ENCODE measurements at places on chromosomes 2 and 18.

- no peak for DNase-seq
These were observed 329.5 kb upstream of the CHAC2 start for GRCh38 chr2:53438100-53438499.

GRCh38 chr2:241237047-241237446, 48.6 kb downstream of the ANO7 start:
- DNase-seq: no peak

DNA sequence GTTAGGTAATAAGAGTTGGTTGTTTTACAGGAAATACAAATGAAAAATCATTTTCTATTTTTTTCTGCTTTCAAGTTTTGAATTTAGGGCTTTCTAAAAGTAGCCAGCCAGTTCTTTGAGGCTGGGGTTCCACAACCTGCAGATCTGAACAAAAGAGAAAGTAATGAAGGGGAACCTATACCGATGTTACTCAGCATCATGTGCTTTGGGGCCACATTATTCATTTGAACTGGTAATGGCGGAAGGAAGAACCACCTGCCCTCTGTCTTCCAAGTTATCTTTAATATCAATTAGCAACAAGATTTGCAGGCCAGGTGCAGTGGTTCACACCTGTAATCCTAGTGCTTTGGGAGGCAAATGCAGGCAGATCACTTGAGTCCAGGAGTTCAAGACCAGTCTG, 12.9 kb upstream of the MRO start:
- DNase-seq: no peak

GRCh38 chr2:170843656-170844055, 27.0 kb downstream of the GAD1 start:
- peak; percentile 17 for DNase-seq

GRCh38 chr2:215949991-215950404, 63.4 kb downstream of the MREG start:
- peak; percentile 69 for DNase-seq

- no peak for DNase-seq
These were observed 228.3 kb downstream of the DYSF start for GRCh38 chr2:71681626-71682025.

DNA sequence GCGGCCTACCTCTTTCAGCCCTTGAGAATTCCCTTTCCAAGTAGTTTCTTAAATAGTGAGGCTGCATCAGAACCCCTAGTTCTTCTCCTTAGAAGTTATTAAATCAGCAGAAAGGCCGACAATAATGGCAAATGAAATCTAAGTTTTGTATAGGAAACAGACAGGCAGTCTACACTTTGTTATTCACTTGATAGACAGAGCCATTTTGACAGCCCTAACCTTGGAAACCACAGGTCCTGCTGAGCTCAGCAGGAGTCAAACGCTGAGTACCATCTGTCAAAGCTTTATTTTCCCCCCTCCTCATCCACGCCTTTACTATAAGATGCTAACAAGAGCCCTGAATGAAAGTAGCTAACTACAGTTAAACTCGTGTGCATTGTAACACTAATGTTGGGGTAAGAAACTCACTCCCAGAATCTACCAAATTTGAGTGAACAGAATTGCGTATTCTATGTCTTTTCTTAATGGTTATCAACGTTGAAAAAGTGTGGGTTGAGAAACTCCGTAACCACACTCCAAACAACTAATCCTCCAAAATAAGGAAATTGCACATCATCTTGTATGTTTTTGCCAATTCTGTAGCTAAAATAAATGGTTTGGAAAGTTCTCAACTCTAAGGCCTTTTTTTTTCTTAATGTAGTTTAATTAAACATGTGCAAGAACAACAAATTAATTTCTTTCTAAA, 90.6 kb upstream of the EFEMP1 start:
- no peak for DNase-seq

DNA sequence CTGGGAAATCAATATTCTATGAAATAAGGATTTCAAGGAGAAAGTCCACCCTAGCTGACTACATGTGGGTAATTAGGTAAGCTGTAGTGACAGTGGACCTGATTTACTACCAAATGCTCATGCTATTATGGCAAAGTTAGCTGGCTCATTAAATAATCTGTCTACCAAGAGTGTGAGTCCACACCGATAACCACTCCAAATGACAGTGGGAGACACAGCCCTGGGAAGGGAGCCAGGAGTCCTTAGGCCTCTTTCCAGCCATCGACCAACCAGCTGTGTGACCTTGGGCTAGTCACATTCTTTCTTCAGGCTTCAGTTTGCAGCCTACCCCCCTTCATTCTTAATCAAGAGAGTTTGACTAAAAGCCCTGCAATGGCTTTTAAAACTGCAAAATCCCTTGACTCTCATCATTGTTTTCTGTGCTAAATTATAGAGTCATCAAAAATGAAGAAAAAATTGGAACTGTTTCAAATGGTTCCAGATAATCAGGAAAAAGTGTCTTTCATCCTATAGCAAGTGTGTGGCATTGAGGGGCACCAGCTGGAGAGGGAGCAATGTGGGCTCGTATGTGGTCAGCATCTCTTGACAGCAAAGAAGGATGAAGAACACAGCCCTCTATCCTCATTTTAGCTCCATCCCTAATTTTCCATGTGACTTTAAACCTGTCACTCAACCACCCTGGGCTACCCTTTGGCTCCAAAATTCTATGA, 45.6 kb upstream of the SLC14A2 start:
- no peak for DNase-seq

GRCh38 chr2:121342751-121343150, 57.7 kb upstream of the TFCP2L1 start:
- no peak for DNase-seq

DNA sequence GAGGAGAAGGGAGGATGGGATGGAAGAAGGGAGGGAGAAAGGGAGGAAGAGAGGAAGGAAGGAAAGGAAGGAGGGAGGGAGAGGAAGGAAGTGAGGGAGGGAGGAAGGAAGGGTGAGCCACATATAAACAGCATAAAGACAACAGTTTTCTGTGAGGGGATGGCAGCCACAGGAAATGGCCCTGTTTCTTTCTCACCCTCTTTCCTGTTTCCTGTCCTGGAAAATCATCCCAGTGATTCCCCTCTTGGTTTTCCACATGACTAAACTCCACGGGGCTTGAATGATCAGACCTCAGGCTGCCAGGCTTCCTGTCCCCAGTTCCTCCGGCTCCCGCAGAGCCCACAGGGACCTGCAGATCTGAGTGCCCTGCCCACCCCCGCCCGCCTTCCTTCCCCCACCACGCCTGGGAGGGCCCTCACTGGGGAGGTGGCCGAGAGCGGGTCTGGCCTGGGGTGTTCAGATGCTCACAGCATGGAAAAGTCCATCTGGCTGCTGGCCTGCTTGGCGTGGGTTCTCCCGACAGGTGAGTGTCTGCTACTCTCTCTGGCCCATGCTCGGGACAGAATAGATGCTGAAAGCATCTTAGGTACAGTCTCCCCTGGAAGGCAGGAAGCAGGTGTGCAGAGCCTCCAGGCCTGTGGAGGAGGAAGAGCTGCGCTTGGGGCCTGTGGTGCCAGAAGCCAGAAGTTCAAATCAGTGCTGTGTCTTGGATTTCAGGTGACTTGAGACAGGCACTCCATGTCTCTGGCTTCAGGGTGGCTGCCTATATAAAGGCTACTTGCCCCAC, at the start of gene SIGLEC15:
TSS of gene SIGLEC15 (plus strand) at position 418 of the 787 bp plus-strand sequence. CDS start at position 472, 54 bp downstream.
- no peak for DNase-seq

GRCh38 chr2:128995086-128995485, 676.4 kb upstream of the HS6ST1 start:
- DNase-seq: no peak

DNA sequence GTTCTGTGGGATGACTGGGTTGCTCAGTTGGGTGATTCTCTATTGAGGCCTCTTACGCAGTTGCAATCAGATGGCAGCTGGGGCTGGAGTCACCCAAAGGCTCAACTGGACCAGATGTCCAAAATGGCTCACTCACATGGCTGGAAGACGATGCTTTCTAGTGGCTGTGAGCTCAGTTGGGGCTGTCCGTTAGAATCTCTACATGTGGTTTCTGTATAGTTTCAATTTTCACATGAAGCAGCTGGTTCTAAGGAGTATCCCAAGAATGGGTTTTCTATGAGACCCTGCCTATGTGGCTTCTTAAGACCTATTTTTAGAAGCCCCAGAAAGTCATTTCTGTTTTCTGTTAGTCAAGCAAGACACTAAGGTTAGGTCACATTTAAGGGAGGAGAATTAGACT, 4.4 kb downstream of the XRCC5 start:
- peak; percentile 39 for DNase-seq

- DNase-seq: peak; percentile 70
These were observed 8.0 kb upstream of the SERTAD2 start for GRCh38 chr2:64661741-64662169.

- DNase-seq: no peak
These were observed 312.5 kb downstream of the RND3 start for GRCh38 chr2:150174971-150175421.

- no peak for DNase-seq
These were observed 8.2 kb downstream of the ACTR3 start for GRCh38 chr2:113898081-113898480.

DNA sequence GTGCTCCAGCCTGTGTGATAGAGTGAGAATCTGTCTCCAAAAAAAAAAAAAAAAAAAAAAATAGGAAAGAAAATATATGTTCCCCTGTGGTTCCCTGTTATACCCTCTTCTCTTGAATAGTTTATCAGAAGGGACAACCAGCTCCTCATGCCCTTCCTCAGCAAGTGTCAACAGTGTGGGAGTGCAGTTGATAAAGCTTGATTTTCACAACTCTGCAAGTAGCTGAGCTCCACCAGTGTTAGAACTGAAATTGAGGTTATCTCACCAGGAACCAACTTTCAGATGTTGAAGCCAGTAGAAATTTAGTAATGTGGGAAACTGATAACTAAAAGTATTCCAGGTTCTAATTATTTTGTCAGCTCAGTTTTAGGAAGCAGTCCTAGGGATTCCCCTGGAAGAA, 25.1 kb downstream of the NEDD4L start:
- peak; percentile 75 for DNase-seq

DNA sequence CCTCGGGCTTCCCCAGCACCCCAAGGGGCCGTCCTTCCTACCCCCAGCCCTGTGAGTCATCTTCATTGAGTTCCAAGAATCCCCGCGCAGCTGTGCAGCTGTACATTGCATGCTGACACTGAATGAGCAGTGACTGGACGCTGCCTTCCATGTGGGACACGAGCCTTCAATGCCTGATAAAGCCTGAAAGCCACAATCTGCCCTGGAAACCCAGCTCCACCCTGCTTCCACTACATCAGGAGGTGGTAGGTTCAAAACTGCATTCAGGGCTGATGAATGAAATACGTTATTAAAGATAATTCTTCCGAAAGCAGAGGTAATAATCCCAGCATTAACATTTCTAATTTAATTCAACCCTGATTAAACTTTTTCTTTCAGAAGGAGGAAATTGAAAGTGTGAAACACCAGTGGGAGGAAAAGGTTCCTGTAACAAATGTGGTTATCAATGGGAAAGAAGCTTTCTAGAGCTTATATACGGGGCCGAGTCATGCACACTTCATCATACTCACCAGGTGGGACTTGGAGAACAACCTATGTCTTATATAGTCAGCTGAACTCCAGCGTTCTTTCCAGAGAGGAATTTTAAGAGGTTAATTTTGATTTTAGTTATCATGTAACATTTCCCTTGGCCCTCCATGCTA, 360.1 kb downstream of the LPIN1 start:
- peak; percentile 93 for DNase-seq

DNA sequence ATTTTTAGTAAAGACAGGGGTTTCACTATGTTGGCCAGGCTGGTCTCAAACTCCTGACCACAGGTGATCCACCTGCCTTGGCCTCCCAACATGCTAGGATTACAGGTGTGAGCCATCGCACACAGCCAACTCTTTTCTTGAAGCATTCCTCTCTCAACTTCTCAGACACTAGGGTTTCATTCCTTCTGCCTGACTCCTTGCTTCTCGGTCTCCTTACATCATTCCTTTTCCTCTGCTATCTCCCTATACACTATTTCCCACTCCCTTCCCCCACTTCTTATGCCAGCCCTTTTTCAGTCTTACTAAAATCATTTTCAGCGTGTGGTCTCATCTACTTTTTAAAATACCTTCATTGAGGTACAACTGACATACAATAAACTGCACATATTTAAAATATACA, 6.1 kb downstream of the SOS1 start:
- DNase-seq: no peak

DNA sequence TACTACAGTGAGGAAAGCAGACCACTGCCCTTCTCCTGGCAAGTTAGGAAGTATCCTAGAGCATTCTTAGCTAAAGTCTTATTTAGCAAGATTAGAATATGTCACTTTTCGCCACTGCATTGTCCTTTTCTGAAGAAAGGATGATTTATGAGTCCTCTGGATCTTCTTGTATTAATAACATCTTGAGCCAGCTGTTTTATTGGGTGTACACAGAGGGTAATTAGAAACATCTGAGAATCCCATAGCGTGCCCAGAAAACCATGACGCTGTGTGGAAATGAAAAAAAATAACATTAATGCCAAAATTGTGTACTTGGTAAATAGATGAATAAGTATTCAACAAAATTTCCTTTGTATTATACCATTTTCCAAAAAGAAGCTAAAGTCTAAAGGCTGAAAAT, 198.7 kb downstream of the LTBP1 start:
- no peak for DNase-seq

DNA sequence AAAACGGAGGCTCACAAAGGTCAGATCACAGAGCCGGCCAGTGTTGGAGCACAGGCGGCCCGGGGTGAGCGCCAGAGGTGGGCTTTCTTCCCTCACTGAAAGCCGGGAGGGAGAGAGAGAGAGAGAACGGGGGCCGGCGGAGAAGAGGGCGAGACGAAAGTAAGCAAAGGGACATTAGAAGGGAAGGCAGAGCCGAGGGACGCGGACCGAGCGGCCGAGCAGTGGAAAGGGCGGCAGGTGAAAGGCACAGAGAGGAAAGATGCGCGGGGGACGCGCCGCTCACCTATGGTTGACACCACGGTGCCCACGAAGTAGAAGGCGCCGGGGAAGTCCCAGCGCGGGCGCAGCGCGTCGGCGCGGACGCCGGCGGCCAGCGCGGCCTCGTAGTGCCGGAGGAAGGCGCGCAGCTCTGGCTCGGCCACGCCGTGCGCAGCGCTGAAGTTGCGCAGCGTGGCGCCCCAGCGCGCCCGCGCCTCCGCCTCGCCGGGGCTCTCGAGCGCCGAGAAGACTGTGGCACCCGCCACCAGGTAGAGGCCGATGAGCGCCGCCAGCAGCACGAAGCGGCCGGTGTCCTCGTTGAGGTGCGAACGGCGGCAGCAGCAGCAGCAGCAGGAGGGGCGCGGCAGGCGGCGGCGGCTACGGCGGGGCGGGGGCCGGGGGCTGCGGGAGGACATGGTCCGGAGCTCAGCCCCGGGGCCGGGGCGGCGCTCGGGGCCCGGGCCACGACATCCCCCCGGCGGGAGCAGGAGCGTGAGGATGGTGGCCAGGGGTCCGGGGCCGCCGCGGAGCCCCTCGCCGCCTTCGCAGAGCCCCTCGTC, 166.9 kb downstream of the MSH2 start:
- DNase-seq: no peak

- DNase-seq: no peak
These were observed 21.6 kb upstream of the SLC20A1 start for GRCh38 chr2:112623913-112624777.

Data from OCI-M1 (cell line).